ENCODE measurements at places on chromosomes 7 and 10.

DNA sequence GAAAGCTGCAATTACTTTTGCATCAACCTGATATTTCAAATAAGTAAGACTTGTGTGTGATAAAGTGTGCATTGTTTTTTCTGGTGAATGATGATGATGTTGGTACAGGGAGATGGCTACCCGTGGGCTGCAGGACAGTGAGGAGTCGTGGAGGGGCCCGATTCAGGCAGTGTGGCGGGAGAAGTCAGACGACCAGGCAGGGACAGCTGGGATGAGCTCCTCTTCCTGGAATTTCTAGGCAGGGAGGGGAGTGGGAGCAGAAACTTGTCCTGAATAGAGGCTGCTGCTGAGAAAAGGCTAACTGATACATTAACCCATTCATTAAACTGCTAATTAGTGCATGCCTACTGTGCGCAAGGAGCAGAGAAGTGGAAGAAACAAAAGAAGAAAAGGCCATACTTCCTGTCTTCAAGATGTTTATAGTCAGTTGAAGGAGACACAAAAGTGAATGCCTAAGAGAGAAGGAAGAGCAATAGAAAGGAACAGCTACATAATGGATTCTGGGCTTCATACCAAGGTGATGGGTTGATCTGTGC lies 9.3 kb upstream of the GATAD1 start:
- DNase-seq = no peak

GRCh38 chr7:92158660-92159575 lies 20.0 kb downstream of the LRRD1 start:
- no peak for DNase-seq

GRCh38 chr10:31549896-31550295 lies 230.9 kb downstream of the ZEB1 start:
- no peak for DNase-seq

- DNase-seq = no peak
These were observed 32.1 kb upstream of the SLC26A4 start for GRCh38 chr7:107628461-107629064.

All from NCI-H1694 (cell line).